HT1080 (cell line): ENCODE measurements at places on chromosomes 6 and 20.

- no peak for DNase-seq
Measured at GRCh38 chr20:14820771-14821170, 483.4 kb upstream of the FLRT3 start.

- no peak for DNase-seq
Measured at GRCh38 chr6:139547122-139547776, 172.8 kb upstream of the CITED2 start.

DNA sequence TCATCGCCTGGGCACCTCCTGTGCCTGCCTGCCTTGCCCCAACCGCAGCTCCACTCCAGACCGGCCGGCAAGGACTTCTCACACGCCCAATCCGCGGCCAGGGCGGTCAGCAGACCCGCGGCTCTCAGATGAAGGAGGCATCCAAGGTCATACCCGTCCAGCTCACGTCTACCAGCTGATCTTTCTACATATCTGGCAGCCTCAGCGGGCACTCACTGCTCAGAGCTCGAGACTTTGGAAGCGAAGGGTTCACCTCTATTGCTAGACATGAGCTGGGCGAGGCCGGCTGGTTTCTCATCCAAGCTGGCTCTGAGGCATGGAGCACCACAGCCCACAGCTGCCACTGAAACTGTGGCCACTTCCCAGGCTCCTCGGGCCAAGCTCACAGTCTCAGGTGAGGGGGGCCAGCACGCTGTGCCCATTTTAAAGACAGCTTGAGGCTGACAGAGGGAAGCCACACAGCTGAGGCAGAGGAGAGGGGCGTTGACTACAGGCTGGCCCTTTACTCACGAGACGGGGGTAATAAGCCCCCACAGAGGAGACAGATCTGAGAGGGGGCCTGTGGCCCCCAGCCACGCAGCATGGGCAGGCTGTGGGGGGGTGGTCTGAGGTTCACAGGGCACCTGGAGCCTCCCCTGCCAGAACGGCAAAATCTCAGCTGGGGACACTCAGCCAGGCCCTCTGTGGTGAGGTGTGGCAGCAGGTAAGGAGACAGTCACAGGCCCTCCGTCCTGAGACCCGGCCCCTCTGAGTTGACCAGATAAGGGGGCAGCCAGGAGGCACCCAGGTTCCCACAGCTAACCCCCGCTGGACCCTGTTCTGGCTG, 2.0 kb downstream of the LAMA5 start:
- no peak for DNase-seq

- DNase-seq, result no peak
Measured at GRCh38 chr6:22024973-22025467, 271.8 kb downstream of the PRL start.

- DNase-seq, result peak; percentile 7
Measured at GRCh38 chr6:147222160-147222838, 18.1 kb downstream of the STXBP5 start.

DNA sequence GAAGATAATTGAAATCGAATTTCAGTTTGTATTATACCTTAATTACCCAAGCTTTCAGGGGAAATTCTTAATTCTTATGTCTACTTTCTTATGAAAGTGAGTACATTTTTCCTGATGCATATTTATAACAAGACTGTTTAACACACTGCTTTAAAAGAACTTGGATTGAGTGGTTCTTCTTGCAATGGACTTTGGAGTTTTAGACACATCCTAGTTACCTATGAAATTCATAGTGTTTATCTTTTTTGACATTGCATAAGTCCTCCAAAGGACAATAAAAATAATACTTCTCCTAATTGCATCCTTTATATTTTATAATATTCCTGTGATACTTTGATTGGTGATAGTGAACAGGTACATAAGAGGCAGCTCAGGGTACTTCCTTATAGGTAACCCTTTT, 395.6 kb upstream of the FLRT3 start:
- DNase-seq, result no peak

GRCh38 chr6:14108571-14109410, 8.8 kb upstream of the CD83 start:
- no peak for DNase-seq

DNA sequence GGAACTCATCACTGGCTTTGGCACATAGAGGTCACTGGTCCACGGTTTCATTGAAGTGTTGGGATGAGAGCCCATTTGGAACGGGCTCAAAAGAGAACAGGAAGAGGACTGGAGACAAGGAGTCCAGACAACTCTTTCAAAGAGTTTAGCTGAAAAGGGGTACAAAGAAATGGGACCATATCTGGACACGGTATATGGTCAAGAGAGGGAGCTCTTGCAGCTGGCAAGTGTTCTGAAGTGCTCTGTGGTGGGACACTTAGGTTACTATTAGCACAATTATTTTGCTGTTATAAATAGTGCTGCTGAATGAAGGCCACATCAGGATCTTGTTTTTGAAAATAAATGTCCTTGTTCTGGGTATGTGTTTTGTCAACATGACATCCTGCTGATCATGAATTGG, 4.6 kb downstream of the SGK2 start:
- no peak for DNase-seq

GRCh38 chr20:14853079-14853478, 515.7 kb upstream of the FLRT3 start:
- no peak for DNase-seq

DNA sequence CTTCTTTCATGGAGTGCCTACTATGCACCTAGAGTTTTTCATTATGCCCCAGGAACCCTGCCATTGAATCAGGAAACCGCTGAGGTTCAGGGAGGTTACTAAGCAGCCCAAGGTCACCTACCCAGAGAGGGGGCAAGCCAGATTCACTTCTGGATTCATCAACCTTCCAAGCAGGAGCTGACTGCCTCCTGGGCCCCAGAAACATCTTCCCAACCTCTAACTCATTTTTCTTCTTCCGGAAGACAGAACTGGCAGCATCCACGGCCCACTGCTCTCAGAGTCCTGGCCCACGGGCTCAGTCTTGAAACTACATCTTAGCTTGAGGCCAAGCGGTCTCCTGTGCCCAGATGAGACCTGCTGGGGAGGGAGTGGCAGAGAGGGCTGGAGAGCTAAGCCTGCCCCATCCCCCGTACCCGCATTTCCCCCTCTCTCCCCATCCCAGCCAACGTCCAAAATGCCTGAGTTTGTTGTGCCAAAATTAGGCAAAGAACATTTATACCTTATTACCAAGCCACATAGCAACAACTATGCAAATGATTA, 281.0 kb downstream of the CDC5L start:
- no peak for DNase-seq

DNA sequence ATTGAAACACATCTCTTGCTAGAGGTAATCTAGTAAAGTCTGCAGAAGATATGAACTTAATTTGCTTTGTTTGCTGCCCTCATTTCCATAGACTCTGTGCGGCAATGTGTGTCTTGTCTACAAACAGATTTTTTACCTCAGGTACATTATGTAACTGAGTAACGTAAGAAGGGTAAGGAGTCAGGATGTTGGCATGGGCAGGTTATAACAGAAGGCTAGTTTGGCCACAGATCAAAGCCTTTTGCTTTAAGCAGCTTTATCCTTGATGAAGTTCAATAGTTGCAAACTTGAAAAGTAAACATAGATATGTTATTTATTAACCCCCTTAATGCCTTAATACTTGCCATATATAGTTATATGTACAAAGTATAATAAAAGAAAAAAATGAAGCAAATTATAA, 391.6 kb upstream of the FKBP1C start:
- no peak for DNase-seq

GRCh38 chr6:112485827-112486212, 138.7 kb downstream of the RFPL4B start:
- no peak for DNase-seq

DNA sequence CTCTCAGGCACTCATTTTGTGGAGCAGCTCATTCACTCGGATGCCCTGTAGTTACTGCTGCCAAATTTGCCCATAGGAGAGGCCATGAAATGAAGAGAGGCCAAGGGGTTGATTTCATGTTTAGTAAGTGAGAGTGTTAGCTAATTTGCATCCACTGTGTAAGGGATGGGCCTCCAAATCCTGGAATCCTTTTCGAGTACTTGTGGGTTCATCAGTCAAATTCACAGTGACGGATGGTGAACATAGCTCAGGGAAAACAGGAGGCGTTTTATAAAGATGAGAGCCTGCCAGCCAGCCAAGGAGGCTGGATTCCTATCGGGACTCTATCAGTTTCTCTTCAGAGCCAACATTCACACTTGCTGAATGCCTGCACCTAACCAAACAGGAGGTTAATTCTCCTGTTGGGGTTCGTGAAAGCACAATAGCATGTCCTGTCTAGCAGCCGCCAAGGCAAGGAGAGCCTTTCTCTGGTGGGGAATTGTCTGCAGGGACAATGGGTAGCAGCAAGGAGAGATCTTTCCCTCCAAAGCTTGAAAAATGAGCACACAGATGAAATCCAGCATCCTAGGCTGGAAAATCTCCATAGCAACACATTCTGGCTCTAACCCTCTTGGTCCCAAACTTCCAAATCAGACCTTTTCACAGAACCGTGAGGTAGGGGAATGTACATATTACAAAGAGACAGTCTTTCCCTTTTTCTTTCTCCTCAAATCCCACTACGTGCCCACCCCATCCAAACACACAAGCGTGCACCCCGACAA, 231.4 kb upstream of the ECI2 start:
- no peak for DNase-seq

- DNase-seq, result no peak
Measured at GRCh38 chr20:10022625-10023024, 12.2 kb upstream of the ANKEF1 start.

DNA sequence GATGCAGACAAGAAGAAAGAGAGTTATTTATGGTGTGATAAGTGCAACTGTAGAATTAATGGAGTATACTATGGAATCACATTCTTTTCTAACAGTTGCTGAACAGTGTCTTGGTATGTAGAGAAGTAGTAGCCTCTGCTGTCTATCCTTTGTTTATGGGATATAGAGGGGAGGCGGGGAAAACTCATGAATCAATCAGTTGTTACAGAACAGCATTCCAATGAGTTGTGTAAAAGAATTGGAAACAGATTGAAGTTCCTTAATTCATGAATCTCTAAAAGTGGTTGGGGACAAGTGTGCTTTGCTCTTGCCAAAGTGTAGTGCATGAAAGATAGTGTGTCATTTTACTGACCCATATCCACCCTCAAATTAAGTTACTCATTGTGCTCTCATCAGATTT, 77.7 kb downstream of the FLRT3 start:
- DNase-seq, result no peak

GRCh38 chr6:74631564-74631963, 574.3 kb downstream of the COL12A1 start:
- DNase-seq, result no peak

DNA sequence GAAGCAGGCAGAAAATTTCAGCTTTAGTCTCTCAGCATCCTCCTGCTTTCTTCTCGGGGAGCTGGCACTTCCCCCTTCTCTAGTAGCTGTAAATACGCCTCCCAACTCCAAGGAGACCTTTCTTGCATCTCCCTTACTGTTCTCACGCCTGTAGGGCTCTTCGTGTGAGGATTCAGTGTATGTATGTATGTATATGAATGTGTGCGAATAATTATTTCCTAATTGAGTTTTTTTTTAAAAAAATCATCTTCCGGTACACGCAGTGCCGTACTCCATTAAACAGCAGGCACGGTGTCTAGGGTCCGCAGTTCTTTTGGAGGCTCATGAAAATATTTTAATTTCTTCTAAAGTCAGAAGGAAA, 85.4 kb downstream of the HFE start:
- DNase-seq, result peak; percentile 44

GRCh38 chr6:103277936-103278335, 1581.8 kb downstream of the HACE1 start:
- no peak for DNase-seq
